ENCODE measurements at places on chromosomes 4 and X.

GRCh38 chr4:107292979-107293378, 256.9 kb upstream of the DKK2 start:
- DNase-seq = no peak

GRCh38 chr4:88999392-88999930, 57.5 kb downstream of the FAM13A start:
- no peak for DNase-seq

- DNase-seq = no peak
Measured at GRCh38 chr4:4269856-4270255, 20.1 kb downstream of the LYAR start.

DNA sequence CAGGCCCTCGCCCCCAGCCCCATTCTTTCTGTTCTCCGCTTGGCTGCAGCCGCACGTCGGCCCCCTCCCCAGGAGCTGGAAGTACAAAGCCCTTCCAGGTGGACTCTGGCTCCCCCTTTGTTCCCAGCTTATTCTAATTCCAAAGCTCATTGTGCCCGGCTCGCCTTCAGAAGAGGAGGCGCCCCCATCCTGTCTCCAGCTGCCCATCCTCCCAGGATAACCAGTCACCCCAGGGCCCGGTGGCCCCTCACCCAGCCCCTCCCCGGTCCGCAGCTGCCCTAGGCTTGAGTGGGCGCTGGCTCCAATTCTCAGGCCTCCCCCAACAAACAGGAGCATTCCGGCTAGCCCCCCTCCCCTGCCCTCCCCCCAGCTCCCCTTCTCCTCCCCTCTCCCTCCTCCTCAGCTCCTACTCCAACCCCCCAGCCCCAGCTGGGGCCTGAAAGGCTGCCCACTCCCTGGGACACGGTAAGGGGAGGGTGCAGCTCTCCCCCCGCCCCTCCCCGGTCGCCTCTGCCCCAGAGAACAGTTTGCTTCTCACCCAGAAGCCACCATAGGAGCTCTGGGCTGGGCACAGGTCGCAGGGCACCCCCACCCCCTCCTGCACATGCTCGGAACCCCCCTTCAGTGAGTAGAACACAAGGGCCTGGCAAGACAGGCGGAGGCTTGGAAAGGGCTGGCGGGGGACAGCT, 3.1 kb upstream of the SLC6A8 start:
- no peak for DNase-seq

DNA sequence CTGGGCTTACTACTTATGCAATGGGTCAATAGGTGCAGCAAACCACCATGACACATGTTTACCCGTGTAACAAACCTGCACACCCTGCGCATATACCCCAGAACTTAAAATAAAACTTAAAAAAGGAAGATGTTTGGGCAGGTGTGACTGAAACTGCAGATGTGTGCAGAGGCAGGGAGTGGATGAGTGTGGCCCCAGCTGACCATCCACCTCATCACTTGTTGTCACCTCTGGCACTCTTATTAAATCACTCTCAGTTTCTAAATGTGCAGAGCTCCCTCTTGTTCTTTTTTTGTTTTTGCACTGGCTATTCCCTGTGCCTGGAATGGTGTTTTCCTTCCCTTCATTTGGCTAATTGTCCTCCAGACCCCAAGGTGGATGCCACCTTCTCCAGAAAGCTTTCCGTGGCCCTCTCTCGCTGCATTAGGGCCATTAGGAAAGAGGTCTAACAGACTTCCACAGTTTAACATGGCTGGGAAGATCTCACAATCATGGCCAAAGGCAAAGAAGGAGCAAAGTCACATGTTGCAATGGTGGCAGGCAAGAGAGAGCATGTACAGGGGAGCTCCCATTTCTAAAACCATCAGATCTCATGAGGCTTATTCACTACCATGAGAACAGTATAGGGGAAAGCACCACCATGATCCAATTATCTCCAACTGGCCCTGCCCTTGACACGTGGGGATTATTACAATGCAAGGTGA, 58.5 kb downstream of the SLC2A9 start:
- no peak for DNase-seq

DNA sequence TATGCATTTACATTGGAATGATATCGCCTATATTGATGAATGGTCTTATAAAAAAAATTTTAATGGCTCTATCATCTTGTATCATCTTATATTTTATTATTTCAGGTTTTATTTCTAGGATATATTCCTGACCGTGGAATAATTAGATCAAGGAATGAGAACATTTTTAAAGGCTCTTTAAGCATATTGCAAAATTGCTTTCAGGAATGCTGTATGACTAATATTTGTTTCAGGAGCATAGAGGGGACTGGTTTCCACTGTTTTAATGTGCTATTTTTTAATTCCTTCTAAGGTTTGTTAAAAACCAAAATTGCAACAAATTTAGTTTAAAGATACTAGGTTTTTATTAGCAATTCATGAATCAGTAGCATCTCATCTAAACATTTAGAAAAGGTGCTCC, 120.2 kb downstream of the BMPR1B start:
- DNase-seq = no peak

DNA sequence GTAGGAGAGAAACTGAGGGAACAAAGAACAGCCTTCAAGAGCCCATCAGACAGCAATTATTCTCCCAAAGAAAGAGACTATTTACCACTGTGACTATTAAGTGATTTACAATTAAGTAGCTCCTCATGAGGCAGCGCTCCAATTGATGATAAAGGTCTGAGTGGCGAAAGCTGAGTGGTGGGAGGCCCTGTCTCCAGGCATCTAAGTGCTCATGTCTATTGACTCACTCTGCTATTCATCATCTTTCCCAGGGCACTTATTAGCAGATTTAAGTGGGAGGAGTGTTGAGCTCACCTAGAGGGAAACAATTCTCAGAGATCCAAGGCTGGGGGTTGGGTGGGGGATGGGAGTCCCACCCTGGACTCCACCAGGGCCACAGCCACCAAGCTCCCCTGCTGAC, 23.3 kb downstream of the AMER1 start:
- DNase-seq = no peak

- no peak for DNase-seq
Measured at GRCh38 chrX:11180571-11180970, 69.4 kb downstream of the HCCS start.

DNA sequence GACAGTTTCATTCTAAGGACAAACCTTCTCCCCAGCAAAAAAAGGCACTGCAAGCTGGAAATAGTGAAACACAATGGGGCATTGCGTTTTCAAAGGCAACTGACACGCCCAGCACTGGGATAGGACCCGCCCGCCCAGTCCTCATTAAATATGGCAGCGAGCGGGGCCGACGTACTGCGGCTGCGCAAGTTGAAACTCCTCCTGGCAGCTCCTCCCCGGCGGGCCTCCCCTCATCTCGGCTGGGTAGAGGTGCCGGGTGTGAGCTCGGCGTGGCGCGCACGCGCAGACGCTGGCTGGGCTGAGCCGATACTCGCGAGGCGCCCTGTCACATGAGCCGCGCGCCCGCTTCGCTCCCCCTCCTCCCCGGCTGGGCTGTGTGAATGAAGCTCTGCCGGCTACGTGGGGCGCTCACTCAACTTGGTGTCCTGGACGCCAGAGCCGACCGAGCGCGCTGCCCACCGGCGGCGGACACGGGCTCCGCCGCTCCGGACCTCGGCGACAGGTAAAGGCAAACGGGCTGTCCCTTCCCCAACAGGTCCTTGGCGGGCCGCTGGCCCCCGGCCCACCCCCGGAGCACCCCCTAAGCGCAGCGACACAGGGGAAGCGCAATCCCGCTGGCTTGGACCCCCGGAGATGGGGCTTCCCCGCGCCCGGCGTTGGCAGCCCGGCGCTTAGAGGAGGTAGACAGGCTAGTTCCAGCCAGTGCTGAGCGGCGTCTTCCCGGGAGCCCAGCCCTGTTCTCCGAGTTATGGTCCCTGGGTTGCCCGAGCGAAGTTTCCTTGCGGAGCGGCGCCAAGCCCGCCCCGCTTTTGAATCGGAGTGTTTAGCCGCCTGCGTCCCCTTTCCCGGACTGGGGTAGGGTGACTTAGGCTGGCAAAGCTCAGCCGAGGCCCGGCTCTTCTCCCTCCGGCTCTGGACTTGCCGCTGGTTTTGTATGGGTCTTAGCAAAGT, at the start of gene CLCN5:
CLCN5 (plus strand) TSS at position 306 of the 951 bp plus-strand sequence. CDS start 2,703 bp downstream, outside the sequence.
- peak; percentile 83 for DNase-seq

- peak; percentile 23 for DNase-seq
Measured at GRCh38 chrX:41923978-41924683, 777 bp upstream of the CASK start.

DNA sequence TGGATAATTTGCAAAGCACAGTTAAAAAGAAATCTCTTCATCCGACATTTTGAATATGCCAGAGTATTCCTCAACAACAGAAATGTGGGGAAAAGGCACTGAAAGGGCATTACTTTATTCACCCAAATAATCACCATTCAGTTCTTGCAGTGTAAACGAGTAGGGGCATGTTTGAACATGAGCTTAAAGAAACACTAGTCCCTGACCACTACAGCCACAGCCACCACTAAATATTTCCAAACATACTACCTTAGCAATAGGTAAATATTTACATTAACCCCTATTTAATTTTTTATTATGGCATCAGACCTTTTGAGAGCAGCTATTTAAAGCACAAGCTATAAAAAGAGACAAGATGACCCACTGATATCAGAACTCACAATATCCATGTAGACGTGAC, 27.6 kb downstream of the MCF2 start:
- DNase-seq = no peak

DNA sequence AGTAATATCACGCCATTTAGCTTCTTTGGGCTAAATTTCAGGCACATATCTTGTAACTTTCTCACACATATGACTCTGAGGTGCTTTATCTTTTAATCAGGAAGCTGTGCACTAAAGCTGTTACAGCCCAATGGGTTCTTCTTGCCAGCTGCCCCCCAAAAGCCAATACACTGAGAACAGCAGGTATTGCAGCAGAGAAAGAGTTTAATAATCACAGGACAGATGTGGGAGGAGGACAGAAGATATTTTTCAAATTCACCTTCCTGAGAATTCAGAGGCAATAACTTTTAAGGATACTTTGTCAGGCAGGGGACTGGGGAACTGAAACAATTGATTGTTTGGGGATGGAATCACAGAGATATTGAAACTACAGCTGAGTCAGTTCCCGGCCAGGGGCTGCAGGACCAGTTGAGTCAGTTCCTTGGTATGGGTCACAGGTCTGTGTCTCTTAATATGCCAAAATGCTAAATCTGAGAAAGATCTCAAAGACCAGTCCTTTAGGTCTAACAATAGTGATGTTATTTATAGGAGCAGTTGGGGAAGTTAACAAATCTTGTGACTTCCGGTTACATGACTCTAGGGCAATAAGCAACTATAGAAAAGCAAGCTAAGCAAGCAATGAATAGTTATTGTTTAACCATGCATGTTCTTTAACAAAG, 28.1 kb downstream of the DDIT4L start:
- DNase-seq = no peak

GRCh38 chrX:98338544-98338943, 1454.8 kb downstream of the RPA4 start:
- DNase-seq = no peak

- DNase-seq = no peak
Measured at GRCh38 chr4:89639395-89639794, 197.6 kb downstream of the SNCA start.

DNA sequence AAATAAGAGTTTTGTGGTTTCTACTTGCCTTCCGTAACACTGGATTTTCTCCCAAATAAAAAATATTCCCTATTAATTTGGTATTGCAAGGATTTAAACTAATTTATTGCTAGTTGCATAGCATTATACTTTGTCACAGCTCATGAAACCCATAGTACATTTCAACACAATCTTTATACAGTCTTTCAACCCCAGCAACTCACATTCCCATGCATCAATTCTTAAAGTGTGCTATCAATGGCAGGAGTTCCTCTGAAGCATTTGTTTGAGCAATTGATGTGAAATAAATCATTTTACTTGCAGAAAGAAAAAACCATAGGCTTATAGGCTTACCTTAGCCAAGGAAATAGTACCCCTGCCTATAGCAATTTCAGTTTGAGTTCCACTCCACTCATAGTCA, 251.9 kb downstream of the PAPSS1 start:
- no peak for DNase-seq

DNA sequence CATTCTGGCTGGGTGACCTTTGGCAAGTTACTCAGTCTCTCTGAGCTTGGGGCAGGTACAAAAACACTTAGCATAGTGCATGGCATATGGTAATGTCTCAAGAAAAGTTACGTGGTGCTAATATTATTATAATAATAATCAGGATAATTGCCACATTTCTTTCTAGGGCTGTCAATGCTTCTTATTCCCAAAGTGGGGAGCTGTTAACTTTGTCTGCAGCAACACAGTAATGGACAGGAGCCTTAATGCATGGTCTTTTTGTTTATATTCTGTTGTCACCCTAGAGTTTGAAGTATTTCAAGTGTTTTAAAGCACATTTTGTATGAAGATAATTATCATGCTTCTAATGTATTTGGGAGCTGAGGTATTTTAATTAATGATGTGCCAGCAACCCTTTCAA, 121.8 kb downstream of the FHIP1A start:
- no peak for DNase-seq

DNA sequence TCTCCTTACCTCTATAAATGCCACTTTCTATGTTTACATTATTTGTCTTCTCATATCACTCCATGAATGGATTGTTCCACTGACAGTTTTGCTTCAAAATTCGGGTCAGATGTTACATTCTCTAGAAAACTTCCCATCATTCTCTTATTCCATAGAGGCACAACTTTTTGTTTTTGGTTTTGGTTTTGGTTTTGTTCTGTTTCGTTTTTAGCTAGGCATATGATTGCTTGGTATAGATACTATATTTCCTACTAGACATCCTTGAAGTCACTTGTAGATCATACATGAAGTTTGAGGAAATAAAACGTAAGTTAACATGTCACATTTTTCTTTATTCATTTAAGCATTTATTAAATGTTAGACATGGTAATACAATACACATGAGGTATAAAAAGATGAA, 961.0 kb downstream of the PCDH18 start:
- no peak for DNase-seq

GRCh38 chr4:58061967-58062366, 951.8 kb upstream of the IGFBP7 start:
- no peak for DNase-seq

GRCh38 chr4:69104719-69105275, 8.5 kb downstream of the UGT2B7 start:
- DNase-seq = no peak

DNA sequence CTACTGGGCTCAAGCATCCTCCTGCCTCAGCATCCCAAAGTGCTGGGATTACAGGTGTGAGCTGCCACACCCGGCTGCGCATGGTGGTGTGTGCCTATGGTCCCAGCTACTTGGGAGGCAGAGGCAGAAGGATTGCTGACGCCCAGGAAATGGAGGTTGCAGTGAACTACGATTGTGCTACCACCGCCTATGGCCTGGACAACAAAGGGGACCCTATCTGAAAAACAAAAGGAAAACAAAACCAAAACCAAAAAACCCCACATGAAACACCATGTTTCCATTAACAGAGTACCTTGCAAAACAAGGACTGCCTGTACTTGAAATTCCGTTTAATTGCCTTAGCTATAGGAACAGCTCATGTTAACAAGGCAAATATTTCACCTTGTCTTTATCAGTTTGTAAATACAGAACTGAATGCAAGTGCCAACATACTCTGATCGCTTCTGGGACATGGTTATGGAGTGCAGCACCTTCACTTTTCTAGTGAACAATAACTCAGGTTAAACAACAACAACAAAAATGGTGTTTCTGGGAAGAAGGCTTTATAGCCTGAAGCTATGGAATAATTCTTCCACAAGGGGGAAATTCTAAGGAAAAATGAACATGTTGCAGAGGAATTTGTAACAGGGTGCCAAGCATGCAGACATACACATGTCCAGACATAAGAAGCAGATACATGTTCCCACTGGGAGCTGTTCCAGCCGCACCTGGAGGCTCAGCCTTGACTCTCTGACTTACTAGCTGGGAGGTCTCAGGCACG, 73.2 kb upstream of the STS start:
- DNase-seq = no peak
